AG10803 (cell line): ENCODE measurements at places on chromosomes 2 and 18.

DNA sequence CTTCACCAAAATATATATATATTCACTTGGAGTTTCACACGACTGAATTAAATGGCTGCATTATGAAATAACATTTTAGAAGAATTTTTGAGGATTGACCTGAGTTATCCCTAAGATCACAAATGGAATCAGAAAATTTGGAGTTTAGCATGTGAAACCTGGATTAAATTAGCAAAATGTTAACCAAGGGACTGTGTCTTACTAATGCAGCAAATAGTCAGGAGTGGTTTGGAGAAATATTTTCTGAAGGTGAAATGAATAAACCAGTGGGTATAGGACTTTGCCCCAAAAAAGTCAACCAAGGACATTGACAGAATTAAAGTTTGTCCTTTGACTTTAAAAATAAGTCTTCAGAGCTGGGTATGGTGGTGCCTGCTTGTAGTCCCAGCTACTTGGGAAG is 111.2 kb downstream of the PRPF40A start:
- DNase-seq = peak; percentile 65

GRCh38 chr2:178280244-178280852 is 86.0 kb downstream of the OSBPL6 start:
- DNase-seq = peak; percentile 46

DNA sequence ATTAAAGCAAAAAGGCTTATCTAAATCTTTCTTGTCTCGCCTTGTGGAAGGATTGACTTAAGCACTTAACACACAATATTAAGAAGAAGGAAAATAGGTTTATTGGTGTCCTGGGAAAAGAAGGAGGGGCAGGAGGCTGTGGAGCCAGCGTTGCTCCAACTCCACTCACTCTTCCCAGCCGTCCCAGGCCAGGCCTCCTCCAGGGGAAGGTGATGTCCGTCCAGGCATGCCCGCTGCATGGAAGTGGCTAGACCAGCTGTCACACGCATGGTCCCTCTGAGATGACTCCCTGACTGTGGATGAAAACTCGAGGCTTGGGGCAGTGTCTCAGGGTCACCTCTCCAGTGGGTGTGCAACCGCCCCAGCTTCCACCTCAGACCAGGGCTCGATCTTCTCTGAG is 281.1 kb downstream of the GALR1 start:
- DNase-seq = no peak

DNA sequence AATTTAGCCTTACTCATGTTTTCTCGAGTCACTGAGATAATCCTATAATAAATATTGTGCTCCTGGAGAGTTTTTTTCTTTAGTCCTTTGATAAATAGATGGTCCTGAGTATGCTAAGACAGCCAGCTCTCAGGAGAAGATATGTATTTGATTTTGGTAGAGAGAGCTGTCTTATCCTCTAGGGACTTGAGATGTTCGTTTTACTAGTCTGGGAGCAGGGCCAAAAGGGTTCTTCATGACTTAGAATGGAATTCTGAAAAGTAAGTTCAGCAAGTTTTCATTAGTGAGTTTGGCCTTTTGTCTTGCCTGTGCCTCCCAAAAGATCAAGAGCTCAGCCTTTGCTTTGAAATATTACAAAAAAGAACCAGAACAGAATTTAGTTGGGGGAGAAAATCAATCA is 246.7 kb downstream of the BABAM2 start:
- peak; percentile 95 for DNase-seq

DNA sequence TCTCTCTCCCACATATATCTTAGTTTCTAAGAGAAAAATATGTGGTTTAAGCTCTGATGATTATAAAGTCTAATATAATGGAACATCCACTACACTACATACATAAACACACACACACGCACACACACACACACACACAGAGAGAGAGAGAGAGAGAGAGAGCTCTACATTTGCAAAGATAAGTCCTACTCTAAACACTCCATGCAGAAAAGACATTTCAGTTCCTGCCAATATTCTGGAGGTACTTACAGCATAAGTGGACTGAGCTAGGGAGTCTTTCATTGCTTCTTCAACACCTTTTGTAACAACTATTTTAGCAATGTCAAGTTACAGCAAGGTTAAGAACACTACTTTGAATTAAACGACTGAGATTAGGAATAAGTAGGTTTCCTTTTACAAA is 80.1 kb downstream of the FIGN start:
- no peak for DNase-seq
